ENCODE measurements at places on chromosomes 16 and 17. TPM values are rescaled to one million over a fixed set of nuclear protein-coding genes. Genes with fewer than 3 reads are reported as not detected.
A peak's percentile ranks its signal among the peaks of the same experiment; 100 is the strongest.

- H3K27ac ChIP-seq = peak overlapping the region; percentile 99
- H3K4me3 ChIP-seq = peak overlapping the region; percentile 84
- H3K27me3 ChIP-seq = no peaks in the 10 kb centered on the region
- peaks cover 23% of the 10 kb centered on the region for H3K36me3 ChIP-seq
- no peak for DNase-seq
- H3K4me1 ChIP-seq = peaks cover 27% of the 10 kb centered on the region
Observed at GRCh38 chr16:3282103-3282729, 1.1 kb upstream of the ZNF263 start.

DNA sequence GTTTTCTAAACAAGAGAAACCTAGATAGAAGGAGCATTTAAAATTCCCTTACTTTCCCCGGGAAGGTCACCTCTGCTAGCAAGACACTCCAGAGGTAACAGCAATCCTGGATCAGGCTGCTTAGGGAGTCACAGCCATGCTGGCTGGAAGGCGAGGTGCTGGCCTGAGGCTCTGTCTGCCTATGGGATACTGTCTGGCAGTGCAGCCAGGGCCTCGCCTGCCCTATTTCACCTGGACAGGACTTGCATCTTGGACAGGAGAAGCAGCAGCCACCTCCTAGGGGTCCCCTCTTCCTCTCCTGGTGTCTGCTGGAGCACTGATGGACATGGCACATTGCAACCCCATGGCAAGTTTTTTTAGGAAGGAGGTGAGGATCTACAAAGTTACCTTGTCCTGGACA lies 15.1 kb downstream of the FA2H start:
- no peaks in the 10 kb centered on the region for H3K36me3 ChIP-seq
- no peak overlapping the region for H3K27ac ChIP-seq
- no peak for DNase-seq
- H3K4me3 ChIP-seq = no peak overlapping the region
- H3K4me1 ChIP-seq = no peaks in the 10 kb centered on the region

DNA sequence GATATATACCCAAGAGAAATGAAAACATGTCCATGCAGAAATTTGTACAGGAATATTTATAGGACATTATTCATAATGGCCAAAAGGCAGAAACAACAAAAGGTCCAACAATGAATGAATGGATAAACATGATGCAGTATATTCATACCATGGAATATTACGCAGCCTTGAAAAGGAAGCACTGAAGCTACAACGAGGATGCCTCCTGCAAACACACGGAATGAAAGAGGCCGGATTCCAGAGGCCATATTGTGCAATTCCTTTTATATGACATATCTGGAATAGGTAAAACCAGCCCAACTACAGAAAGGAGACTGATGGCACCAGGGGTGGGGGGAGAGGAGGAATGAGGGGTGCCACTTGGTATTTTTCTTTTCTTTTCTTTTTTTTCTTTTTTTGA lies 14.5 kb upstream of the CHMP6 start:
- H3K4me3 ChIP-seq = no peak overlapping the region
- DNase-seq = no peak
- no peak overlapping the region for H3K27ac ChIP-seq

DNA sequence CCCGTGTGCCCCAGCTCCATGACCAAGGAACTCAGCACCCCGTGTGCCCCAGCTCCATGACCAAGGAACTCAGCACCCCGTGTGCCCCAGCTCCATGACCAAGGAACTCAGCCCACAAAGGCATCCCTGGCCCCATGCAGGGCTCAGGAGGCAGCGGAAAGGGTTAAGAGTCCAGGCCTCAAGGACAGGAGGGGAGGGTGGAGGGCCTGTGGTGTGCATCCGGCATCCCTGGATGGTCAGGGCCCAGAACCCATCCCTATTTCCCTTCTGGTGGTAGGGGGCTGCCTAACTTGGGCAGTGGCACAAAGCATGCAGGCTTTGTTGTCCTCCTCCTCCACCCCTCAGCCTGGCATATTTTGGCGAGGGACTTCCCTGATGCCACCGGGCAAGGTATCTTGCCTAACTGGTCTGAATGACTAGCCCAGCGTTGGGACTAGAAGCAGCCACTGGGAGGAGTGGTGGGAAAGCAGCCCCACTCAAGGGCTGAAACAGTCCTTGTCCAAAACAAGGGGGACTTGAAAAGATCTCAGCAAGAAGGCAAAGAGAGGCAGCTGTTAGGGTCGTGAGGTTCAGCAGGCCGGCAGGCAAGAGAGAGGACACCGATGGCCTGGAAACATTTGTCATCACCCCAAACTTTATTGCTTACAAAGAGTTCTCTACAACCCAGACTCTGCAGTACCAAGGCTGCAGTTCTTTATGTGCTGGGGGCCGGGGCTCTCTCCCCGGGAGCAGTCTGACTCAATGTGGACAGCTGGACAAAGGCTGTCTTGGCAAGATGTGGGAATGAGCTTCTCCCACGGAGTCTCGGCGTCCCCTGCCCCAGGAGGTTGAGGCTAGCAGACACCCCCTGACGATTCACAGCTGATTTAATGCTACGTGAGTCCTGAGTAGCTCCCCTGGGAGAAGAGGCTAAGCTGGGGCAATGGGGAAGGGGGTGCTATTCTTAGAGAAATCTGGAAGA lies 902 bp upstream of the SPATA32 start:
- no peak overlapping the region for H3K4me3 ChIP-seq
- peak overlapping the region; percentile 73 for H3K27ac ChIP-seq
- H3K27me3 ChIP-seq = no peaks in the 10 kb centered on the region
- no peak for DNase-seq
- peaks cover 17% of the 10 kb centered on the region for H3K36me3 ChIP-seq

The CAPNS2 gene
- polyA plus RNA-seq = 0.06 TPM

The SAMD14 gene
- polyA plus RNA-seq = 3.8 TPM
